ENCODE measurements at places on chromosomes 1 and 21. TPM values are rescaled to one million over a fixed set of nuclear protein-coding genes. Genes with fewer than 3 reads are reported as not detected.

NLRP3 gene
- 2.8 TPM for total RNA-seq

MNDA gene
- 26.3 TPM for total RNA-seq

MFSD2A gene
- total RNA-seq, result 16.2 TPM

TBX19 gene
- 1.9 TPM for total RNA-seq

FAM76A gene
- total RNA-seq, result 10.9 TPM

CRB1 gene
- total RNA-seq, result 0.39 TPM

HRNR gene
- not detected for total RNA-seq

Data from skin of body (tissue), 3 donors.